Hematopoietic multipotent progenitor cell treated with erythropoietin and hydrocortisone succinate and interleukin-3 and kit ligand, for 8 days (in vitro differentiated cells): ENCODE measurements at places on chromosomes 3 and 15.
A peak's percentile ranks its signal among the peaks of the same experiment; 100 is the strongest.

DNA sequence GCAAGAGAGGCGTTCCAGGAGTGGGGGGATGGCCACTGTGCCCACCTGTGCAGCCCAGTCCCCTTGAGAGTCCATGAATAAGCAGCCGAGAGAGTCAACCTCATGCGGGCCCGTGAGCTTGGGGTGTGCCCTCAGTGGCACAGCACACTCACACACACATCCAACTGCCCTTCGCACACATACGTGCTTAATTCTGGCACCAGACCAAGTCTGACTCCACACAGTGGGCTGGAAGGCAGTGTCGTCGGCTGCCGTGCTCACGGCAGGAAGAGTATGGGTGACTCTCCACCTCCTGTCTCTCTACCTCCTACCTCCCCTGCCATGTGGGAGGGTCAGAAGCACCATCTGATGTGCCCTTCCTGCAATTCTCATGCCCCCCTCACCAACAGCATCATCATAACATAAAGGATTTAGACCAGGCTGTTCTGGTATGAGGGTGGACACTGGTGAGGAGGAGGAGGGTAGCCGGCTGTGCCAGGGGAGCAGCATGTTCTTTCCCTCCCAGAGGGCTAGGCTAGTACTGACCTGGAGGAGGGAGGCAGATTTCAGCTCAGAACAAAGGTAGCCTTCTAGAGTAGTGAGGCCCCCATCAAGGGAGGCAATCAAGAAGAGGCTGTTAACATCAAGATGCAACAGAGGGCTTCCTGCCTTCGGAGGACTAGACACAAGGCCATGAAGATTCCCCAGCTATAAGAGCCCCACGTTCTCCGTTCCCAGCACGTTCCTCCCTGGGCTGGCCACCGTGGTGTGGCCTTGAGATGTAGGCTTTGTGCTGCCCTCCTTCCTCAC lies 5.3 kb upstream of the STRA6 start:
- DNase-seq: no peak

DNA sequence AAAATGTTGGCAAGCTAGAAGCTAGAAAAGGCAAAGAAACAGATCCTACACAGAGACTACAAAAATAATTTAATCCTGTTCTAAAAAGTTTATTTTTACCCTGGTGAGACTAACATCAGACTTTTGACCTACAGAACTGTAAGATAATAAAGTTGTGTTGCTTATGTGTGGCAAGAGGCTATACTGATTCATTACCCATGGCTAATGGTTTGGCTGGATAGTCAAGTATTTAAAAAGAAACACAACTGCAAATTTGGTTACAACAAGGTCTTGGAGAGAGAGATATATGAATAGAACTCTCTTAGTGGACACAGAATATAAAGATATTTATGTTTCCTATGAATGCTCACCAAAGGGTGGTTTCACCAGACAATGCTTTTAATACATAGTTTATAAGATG lies 364.2 kb upstream of the PLSCR5 start:
- no peak for DNase-seq

GRCh38 chr3:105440113-105440512 lies 73.4 kb downstream of the ALCAM start:
- DNase-seq: no peak

DNA sequence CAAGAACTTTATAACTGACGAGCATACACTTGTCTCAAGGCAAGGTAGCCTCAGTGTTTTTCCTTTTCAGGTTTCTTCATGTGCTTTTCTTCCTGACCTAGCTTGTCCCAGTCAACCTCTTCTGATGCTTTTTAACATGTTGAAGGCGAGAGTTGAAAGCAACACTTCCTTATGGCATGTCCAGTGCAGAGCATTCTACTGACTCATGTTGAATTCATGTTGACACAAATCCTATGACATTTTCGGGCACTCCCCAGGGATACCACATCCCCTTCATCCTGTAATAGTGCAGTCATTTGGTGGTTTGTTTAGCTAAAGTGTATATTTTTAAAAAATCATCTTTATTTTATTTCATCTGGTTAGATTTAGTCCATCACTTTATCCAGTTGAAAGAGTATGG lies 75.9 kb upstream of the CBLB start:
- DNase-seq: no peak

- no peak for DNase-seq
These were observed 205.1 kb downstream of the ITPR1 start for GRCh38 chr3:4698125-4698821.

DNA sequence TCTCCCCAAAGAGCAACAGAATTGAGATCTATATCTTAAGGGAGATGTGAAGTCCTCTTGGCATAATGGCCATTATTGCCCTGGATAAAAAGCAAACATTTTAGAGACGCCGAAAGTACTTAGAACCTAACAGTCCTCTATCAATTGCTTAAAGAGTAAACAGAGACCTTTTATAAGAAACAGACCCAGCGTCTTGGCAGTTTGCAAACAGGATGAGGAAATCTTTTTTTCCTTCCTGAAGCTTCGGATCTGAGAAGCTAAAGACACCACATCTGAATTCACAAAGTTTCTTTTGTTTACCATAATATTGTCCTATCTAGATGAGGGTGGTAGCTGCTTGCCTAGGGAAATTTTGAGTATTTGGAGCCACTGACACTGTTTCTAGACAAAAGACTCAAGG lies 59.9 kb upstream of the LIMD1 start:
- no peak for DNase-seq

DNA sequence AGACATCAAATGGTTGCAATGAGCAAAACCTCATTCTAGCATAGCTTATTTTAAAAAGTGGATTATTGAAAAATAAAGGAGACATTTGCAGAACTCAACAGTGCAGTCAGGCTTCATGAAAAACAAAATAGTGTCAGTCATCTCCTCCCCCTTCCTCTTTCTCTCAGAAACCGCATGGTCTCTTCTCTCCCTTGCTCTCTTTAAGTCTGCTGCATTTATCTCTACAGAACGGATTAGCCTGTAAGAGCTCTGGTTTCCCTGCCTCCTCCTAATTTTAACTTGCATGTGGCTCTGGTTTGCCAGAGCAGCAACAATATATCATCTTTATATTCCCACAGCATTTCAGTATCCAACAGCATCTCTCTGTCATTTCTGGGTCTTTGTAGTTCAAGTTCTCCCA lies 609.0 kb downstream of the MECOM start:
- no peak for DNase-seq

DNA sequence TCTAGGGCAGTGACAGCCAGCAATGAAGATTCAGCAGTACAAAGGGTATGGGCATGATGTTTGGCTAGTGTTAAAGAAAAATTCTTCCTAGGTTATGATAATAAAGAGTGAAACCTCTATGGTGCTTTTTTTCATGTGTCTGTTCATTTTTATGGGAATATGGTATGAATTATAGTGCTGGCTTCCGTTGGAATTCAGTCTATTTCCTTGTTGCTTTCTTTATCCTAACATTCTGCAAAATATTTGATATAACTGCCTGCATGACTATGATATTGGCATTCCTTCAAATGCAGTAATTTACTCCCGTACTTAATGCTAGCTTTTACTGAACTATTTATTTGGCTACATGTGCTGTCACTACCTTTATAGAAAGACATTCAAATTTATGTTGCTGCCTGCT lies 57.6 kb upstream of the ATP11B start:
- no peak for DNase-seq

GRCh38 chr3:3665546-3665945 lies 133.7 kb upstream of the LRRN1 start:
- no peak for DNase-seq

DNA sequence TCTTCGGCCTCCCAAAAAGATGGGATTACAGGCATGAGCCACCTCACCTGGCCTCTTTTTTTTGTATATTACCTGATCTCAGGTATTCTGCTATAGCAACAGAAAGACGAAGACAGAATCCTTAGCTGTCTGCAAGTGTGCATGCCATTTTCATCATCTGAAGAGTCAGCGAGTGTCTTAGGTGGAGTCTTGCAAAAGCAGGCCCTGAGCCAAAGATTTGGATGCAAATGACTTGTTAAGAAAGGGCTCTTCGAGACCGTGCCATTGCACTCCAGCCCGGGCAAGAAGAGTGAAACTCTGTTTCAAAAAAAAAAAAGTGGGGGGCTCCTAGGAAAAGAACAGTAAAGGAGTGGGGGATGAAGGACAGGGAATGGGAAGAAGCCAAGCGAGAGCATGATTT lies 10.2 kb upstream of the TRIM69 start:
- DNase-seq: peak; percentile 24

GRCh38 chr3:177721864-177722785 lies 524.8 kb upstream of the TBL1XR1 start:
- no peak for DNase-seq

- DNase-seq: no peak
These were observed 3.1 kb downstream of the SPRED1 start for GRCh38 chr15:38255690-38256089.

- DNase-seq: no peak
These were observed 215.2 kb downstream of the ZNF621 start for GRCh38 chr3:40739971-40740370.

DNA sequence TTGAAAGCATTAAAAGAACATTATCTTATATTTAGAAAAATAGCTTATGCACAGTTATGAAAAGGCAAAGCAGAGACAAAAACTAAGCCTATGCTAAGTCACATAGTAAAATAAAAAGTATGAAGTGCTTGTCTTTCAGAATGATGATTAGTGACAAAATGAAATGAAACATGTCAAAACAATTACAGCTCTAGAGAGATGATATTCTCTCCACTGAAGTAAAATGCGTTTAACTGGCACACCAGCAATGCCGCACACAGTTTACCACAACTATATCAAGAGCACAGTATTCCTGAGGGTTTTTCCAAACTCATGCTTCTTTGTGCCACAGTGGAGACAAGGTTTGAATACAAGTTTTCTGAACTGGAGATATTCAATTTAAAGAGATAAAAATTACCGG lies 2.1 kb upstream of the ZBBX start:
- no peak for DNase-seq

DNA sequence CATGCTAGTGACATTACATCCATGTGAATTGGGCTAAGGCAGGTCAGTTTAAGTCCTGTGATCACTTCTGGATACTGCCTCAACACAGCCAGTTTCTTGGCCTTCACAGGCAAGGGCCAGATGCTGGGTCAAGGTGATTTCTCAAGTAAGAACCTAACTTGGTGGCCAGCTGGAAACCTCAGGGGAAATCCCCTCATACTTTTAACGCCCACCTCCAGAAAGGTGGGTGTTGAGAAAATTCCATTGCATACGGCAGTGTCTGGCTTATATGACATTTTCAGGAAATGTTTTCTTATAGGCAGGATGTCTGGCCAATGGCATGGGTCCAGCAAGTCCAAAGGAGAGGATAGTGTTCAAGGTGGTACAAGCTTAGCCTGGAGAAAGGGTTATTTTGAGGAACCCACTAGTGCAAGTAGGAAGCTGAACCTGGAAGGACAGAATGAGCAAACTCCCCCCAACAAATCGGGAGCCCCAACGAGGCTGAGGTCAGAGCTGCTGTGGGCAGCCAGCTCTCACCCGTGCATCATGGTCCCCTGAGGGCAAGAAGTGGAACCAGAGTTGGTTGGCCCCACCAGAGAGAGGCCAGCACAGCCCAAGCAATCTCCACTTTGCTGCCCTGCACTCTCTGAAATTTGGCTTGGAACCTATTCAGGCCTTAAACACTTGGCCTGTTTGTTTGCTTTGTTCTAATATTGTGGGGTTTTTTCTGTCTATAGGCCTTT lies 135.4 kb downstream of the PDE8A start:
- DNase-seq: no peak

GRCh38 chr3:184174284-184174645 lies 390 bp upstream of the AP2M1 start:
- no peak for DNase-seq

- no peak for DNase-seq
These were observed 2.7 kb upstream of the DCAF1 start for GRCh38 chr3:51502562-51502910.

DNA sequence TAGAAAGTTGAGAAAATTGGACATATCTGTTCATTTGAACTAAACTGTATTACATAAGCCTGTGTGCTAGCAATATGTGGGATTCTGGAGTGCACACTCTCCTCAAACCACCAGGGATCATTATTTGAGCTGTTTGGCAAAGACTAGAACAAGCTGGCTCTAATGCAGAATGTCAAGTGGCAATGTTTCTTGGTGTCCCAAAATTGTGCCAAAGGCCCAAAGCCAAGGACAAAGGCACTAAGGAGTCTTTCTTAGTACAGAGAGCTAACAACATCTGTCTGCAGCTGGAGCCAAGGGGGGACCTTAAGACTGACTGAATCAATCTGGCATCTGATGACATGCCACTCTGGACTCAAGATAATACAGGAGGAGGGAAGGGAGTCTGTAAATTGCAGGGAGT lies 76.7 kb upstream of the STRIT1 start:
- no peak for DNase-seq

DNA sequence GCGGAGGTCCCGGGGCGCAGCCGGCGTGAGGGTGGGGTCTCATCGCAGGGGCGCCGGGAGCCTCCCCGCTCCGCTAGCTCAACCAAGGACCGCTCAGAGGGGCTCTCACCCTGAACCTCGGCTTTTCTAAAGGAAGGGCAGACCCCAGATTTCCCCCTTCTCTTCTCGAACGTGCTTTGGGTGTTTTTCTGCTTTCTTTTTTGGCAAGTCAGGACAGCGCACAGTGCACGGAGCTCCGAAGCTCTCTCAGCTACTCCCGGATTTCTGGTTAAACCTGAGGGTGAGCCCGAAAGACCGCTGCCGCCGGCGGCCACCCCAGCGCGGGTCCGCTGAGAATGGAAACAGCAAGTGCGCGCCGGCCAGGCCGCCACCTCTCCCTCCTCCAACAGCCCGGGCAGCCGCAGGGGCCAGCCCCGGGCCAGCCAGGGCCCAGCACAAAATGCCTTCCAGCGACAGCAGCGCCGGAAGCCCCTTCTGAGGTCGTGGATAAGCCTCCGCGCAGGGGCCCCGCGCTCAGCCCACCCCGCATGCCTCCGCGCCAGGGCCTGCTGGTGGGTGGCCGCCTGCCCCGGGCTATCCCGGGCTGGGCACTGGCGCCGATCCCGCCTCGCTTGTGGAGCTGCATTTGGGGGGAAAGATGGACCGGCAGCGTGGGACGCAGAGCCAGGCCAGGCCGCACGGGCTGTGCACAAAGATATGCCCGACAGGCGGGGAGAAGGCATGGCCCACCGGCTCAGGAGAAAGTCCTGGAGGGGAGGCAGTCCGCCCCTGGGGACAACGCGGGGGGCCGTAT lies 8.2 kb upstream of the OCA2 start:
- no peak for DNase-seq

- DNase-seq: no peak
These were observed 39.4 kb downstream of the CHST14 start for GRCh38 chr15:40510201-40510600.

- no peak for DNase-seq
These were observed 20.5 kb upstream of the ELP6 start for GRCh38 chr3:47533996-47534454.

DNA sequence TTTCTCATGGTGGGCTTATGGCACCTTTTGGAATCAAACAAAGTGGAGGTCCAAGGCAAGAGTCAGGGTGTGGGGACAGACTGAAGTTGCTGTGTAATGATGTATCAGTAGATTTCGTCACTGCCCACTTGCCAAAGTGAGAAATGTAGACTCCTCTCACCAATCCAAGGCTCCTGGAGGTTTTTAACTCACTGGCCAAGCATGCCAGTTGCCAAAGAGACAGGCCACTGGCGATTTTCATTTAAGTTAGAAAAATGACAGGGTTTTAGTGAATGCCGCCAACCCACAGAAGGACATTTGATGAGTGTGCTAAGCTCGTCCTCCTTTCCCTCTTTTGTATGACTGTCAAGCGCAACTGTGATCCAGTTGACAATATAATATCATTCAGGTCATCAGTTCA lies 209.2 kb downstream of the FEZF2 start:
- no peak for DNase-seq
